Daoy (cell line): ENCODE measurements at places on chromosomes 3 and 15.

- DNase-seq = no peak
Observed at GRCh38 chr3:71012971-71013370, 570.6 kb downstream of the FOXP1 start.

GRCh38 chr3:4895838-4896237, 83.4 kb upstream of the BHLHE40 start:
- no peak for DNase-seq

DNA sequence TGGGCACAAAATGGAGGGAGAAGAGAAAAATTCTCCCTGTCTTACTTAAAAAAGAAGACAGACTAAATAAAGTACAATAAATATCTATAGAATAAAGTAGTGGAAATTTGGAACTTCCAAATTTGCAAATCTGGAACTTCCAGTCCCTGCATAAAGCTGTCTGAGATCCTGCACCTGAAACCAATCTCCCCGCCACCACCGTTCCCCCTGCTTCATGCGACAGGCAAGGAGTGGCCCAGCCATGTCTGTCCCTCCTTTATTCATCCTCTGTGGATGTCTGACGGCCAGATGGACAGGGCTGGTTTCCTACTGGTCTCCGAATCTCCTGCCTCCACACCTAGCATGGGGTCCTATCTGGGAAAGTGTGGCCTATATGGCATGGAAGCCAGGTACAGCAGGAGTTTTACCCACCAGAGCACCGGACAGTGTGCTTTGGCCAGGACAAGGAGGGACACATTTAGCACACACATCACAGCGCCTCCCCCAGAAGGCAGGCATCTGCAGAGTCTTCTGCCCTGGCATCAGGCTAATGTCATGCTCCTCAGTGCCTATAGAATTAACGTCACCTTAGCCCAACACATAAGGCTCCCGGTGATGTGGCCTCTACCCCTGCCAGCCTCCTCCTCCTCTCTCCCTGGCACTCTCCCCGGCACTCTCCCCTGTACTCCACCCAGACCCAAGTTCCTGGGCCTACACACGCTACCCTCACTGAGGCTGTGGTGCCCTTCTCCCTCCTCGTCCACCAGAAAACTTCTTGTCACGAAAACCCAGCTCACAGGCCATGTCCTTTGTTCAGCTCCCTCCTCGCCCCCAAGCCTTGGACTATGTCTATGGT, 170.8 kb downstream of the XXYLT1 start:
- DNase-seq = no peak

GRCh38 chr3:38214560-38214959, 49.2 kb downstream of the OXSR1 start:
- no peak for DNase-seq

GRCh38 chr3:46110701-46111493, 83.6 kb upstream of the XCR1 start:
- DNase-seq = peak; percentile 79

DNA sequence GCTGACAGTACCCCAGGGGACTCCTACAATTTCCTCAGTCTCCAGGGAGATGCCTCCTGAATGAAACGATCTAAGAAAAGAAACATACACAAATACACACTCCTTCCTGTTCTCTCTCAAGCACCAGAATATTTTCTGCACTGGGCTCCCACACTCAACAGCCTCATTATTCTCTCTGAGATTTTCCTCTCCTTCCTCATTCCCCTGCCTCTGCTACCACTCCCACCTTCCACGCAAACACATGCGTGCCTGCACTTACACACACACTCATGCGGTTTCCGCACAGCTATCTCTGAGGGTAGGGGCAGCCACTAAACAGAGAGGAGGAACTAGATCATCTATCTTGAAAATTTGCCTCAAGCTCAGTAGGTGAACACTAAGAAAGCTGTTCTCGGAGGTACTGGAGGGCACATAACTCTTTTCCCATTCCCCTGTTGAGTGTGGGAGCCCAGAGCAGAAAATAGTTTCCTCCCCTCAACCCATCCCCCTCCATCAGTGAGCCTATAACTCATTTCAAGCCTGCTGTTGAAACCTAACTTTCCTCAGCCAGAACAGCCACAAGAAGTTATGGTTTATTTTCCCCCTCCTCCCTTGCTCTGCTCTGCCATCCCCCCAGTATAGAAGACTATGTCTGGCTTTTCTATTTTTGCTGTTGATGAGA, 30.5 kb upstream of the TIPARP start:
- DNase-seq = no peak

DNA sequence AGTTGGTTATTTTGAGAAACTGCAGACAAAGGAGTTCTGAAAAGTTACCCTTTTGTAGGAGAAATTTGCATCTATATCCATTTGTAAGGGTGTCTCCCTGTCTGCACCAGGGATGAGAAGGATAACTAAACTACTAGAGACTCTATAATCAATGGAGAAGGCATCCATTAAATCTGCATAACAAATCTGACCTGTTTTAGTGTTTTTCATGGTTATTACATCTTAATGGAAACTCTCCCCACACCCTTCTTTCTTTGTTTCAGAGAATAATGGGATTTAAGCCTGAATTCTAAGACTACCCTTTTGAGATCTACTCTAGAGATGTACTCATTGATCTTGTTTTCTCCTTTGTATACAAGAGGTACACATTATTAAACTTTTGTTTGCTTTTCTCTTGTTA, 82.0 kb upstream of the DAZL start:
- DNase-seq = no peak

GRCh38 chr3:14137445-14137844, 12.6 kb downstream of the TMEM43 start:
- DNase-seq = no peak

DNA sequence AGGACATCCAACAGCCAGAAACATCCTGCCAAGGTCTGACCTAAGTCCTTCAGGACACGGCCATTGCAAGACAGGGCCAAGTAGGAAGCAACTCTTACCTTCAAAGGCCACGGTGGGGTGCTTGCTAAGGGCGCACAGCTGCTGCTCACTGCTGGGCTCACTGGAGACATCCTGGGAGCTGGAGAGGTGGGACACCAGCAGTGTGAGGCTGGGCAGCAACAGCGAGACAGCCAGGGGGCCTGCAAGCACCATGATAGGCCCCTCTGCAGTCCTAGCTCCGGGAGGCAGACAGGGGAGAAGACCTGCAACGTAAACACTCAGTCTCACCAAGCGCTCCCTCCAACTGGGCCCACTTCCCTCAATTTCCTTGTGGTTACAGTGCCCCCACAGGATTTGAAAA, 79.2 kb downstream of the SEMA5B start:
- DNase-seq = peak; percentile 33

GRCh38 chr3:171871392-171872274, 28.5 kb downstream of the TMEM212 start:
- DNase-seq = no peak

DNA sequence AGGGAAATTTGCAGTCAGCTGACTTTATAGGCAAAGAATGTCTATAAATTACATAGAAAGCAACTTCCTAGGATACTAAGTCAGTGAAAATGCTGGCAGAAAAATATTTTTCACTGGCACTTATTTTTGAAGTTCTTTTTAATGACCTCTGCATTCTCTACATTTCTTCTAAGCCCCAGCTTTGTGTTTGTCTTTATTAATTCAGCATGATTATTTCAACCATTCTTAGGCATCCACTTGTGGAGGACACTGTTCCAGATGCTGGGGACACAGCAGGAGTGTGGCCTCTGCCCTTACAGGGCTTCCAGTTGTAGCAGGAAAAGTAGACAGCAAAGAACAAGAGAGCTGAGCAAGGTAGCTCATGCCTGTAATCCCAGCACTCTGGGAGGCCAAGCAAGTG, 15.0 kb downstream of the LRRK1 start:
- no peak for DNase-seq

GRCh38 chr3:188316021-188316722, 162.2 kb downstream of the LPP start:
- DNase-seq = no peak

GRCh38 chr3:189978753-189979152, 141.9 kb downstream of the P3H2 start:
- no peak for DNase-seq

DNA sequence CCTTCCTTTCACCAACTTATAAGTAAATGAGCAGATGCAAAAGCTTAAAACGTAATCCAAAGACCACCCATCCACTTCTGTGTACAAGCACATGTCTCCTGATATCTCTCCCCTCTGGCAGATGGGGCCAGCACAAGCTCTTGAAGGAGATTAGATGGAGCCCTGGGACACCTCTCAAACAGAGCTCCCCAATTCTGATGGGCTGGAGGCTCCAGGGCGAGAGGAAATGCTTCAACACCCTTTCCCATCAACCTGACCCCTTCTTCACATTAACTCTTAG, 73.2 kb downstream of the MB21D2 start:
- DNase-seq = no peak

DNA sequence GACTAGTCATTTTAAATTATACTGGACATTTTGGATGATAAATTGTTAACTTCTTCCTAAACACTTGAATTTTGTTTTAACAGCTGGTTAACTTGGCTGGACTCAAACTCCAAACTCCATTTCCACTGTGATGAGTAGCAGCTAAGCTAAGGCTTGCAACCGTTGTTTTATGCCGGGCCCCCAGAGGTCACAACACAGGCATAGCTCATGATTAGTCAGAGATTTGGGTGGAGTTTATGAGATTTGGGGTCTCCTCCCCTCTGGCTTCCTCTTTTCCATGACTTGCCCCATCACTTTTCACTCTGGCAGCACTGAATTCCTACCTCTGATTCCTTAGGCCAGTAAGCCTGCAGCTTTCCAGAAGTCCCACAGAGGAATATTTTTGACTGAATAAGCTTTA, 12.8 kb downstream of the THAP10 start:
- peak; percentile 71 for DNase-seq

DNA sequence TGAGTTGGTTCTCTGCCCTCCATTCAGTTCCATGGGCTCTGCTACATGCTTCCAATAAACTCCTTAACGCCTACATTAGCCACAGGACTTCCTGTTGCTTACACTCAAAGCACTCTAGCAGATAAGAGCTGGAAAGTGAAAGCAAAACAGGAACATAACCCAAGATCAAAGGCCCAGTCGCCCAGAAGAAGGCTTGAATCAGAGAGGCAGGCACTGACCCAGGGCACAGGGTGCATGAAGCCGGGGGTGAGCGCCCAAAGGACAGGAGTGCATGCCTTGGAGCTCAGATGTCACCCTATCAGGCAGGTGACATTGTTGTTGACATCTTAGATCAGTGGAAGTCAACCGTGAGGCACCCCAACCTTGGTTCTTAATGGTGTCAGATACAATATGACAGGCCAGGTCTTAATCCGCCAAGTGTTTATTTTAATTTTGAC, 235.1 kb downstream of the UACA start:
- DNase-seq = peak; percentile 83

DNA sequence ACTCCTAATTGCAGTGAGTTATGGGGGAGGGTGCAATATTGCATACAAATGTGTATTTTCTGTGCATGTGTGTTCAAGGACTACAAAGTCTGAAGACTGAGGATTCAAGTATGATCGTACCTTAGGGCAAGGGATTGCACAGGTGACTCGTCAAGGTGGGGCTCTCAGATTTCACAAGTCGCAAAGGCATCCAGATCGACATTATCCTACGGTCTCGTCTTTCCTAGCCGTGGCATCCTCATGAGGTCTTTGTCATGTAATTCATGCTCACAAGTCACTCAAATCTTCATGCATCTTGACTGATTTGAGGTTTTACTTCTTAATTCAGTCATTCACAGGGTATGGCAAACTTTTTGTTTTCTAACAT, 191.4 kb upstream of the HES1 start:
- no peak for DNase-seq

- peak; percentile 58 for DNase-seq
Observed at GRCh38 chr3:155805204-155805801, 775 bp downstream of the C3orf33 start.

DNA sequence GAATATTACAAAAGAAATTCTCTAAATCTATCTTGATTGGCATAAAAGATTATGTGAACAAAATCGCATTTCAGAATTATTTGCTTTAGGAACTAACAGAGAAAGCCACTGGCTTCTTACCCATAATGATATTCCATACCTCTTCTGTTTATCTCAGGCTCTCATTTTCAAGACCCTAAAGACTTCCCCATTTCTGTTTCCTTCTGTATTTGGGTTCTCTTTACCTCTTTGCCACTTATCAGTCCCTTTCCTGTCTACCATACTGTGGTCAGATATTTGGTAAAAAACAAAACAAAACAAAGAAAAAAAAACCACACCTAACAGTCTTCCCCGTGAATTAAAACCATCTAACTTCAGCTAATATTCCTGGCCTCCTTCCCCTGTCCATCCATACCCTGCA, 108.5 kb downstream of the LRRC28 start:
- DNase-seq = no peak

DNA sequence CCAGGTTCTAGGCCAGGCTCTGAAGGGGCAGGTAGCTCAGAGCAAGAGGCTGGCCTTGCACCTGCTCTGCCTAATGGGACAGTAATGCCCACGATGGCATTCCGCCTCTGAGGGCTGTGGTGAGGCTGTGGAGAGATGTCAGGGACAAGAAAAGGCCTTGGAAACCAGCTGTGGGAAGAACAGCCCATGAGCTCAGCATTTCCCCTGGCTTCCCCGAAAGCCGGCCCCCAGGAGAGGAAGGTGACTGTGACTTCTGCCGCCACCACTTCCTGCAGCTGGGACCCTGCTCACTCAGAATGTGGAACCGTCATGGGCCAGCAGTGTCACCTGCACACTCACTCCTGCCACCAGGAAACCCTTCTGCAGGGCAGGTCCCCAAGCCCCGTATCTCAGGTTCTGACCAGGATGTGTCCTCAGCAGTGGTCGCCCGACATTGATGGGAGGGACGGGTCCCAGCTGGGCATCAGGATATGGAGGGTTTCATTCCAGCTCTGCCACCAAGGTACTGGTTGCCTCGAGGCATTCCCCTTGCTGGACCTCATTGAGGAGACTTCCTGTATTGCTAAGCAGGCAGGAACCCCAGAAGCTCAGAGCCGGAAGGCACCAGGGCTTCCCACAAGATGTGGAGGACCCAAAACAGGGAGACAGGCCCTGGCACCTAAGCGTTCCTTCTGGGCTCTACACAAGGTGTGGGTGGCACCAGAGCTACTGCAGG, 30.7 kb downstream of the SEMA7A start:
- DNase-seq = no peak

GRCh38 chr15:65431731-65432130, 9.0 kb upstream of the IGDCC4 start:
- no peak for DNase-seq

DNA sequence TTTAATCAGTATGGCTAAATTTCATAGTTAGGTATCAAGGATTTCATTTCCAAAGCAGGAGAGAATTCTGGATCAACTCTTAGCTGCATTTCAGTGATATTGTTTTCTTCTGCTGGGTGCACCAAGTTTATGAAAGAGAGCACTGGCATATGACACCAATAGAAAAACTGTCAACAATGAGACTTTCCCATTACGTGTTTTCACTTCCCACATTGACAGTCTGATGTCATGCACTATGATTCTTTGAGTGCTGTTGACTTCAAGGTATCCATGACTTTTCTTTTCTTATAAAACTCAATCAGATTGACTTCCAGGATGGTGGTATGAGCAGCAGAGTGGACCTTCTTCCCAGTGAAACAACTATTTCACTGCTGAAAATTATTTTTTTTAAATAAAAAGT, 476.1 kb downstream of the EDEM1 start:
- DNase-seq = no peak

- no peak for DNase-seq
Observed at GRCh38 chr3:48352546-48352945, 19.1 kb upstream of the SPINK8 start.
